ENCODE measurements at places on chromosomes 12 and 14.

DNA sequence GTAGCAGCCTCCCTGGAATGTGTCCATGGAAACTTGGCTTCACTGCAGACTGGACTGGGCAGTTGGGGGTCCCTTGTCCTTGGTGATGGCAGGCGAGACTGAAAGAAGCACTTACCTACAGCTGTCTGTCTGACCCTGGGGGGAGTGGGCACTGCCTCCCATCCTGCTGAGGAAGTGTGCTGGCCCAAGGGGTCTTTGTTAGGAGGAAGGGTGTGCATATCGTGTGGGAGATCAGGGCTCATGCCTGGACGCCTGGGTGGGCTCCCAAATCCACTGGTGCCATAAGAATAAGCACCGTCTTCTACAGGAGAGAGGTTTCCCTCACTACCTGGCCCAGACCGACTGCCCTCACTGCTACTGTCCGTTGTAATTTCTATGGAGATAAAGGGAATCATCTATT is 81.4 kb downstream of the PIWIL1 start:
- DNase-seq = no peak

DNA sequence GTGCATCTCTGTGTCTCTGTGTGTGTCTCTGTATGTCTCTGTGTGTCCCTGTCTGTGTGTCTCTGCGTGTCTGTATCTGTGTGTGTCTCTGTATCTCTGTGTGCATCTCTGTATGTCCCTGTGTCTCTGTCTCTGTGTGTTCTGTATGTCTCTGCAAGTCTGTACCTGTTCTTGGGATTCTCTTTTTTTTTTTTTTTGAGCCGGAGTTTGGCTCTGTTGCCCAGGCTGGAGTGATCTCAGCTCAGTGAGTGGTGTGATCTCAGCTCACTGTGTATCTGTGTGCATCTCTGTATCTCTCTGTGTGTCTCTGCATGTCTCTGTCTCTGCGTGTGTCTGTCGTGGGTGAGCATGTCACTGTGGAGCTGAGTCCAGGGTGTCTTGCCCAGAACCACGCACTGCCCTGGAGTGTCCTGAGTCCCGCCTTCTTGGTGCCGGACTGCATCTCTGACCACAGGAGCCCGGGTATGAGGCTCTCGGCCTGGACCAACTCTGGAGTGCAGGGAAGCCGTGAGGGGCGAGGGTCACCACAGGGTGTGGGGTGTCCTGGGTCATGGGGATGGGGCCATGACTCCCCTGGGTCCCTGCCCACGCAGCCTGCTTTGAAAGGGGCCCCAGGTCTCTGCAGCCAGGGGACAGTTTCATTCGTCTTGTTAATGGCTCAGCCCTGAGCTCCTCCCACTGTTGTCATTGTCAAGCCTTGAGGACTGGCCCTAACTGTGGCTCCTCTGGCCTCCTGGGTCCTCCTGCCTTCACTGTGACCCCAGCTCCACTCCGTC is 11.8 kb downstream of the MYL2 start:
- no peak for DNase-seq

GRCh38 chr12:130132831-130133511 is 29.3 kb upstream of the FZD10 start:
- DNase-seq = no peak

GRCh38 chr12:56229916-56230431 is at the start of gene SLC39A5:
Gene SLC39A5 (plus strand): TSS chr12:56230051. CDS start chr12:56231275, 1,224 bp downstream.
- DNase-seq = no peak

DNA sequence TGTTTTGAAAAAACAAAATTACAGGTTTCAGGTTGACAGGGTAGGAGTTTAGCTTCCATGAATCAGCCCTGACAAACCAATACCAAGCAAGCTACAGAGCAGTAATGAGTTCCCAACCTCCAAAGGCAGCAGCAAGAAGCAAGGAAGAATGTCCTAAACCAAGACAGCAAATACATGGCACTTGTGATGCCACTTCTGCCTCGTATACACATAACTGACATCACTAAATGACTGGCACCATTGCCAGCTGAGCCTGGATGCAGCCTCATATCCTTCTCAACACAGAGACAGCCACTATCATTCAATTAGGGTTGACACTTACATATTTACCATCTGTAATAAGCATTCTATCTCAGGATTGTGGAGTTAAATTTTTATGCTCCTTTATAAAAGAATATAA is 35.0 kb upstream of the MDM1 start:
- DNase-seq = no peak

- no peak for DNase-seq
Observed at GRCh38 chr12:45590646-45591045, 138.9 kb upstream of the ARID2 start.

DNA sequence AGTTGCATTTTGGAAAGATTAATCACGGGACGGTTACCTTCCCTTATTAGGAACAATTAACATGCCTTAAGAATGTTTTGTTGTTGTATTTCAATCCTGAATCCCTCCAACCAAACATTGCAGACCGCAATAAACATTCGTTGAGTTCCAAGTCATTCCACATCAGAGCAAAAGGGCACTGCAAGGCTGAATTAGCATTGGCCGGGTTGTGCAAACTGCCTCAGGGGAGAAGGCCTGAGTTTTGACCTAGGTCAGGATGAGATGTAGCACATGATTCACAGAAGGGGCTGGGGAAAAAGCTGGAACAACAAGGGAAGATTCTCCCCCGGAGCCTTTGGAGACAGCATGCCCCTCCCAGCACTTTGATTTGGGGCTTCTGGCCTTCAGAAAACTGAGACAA is 82.1 kb upstream of the BDKRB2 start:
- DNase-seq = no peak

- DNase-seq = no peak
Observed at GRCh38 chr14:80567905-80568536, 356.7 kb upstream of the DIO2 start.

DNA sequence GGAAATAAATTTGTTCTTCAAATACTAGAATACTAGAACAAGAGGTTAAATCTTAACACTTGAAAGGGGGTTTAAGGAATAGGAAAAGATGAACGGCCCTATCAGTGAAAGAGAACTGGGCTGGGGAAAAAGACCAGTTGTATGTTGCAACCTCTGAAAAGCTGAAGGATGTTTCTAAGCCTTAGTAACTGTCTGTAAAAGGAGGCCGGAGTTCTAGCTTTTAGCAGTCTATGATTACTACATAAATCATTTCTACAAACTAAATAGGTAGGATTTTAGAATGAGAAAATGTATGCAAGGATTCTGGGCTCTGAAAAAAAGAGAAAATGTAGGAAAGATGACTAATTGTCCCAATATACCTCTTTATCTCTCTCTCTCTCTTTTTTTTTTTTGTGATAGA is 4.9 kb downstream of the CERS5 start:
- DNase-seq = no peak

GRCh38 chr12:78192979-78193378 is 362.3 kb downstream of the NAV3 start:
- DNase-seq = no peak

DNA sequence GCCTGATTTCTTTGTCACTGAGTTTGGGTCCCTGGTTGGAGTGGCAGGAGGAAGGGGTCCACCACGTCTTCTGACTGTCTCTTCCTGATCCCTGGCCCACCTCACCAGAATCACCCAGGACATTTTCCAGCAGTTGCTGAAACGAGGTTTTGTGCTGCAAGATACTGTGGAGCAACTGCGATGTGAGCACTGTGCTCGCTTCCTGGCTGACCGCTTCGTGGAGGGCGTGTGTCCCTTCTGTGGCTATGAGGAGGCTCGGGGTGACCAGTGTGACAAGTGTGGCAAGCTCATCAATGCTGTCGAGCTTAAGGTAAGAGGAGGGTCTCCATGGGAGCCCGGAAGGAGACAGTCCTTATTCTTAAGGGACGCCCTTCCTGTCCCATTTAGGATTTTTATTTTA is 12.3 kb downstream of the MARS1 start:
- no peak for DNase-seq

DNA sequence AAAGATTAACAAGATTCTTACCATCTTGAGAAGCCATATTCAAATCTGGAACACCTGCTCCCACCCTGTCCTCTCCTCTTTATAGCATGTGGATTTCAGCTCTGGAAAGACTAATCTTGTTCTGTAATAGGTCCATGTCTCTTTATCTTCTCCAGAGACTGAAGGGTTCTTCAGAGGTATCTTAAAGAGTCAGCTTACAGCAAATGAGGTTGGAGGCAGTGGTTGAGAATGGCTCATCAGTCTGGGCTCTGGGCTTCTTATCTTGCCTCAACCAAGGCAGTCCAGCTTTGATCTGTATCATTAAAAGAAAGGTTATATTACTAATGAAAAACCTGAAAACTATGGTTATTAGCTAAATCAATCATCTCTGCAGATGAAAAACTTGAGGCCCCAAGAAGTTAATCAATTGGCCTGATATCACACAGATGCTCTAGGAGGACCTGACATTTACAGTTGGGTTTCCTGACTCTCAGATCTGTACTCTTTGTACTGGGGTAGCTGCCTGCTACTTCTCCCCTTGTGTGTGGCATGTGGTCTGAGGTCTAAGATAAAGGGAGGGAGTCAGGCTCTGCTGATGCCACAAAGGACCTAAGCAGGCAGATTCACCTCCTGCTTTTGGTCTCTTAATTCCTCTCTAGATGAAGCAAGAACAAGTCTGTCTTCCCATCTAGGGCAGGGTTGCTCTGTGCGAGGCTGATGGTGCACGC is 1.7 kb upstream of the AKAP6 start:
- no peak for DNase-seq

DNA sequence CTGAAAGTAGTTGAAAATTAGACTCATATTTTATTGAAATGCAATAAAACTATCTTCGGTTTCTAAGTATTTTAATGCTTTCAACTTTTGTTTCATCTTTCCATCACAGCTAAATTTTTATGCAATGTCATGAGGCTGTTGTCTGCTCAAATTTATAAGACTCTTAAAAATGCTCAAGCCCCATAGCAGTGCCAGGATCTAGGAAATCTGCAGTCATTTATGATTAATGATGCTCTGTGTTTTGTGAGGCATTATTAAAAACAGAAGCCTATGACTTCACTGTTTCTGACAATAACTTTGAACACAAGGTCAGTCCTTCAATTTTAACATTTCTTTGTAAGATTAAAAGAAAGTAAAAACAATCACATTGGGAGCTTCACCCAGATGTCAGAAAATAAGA is 112.5 kb downstream of the ALX1 start:
- DNase-seq = no peak

GRCh38 chr14:54535126-54535525 is 25.4 kb downstream of the CGRRF1 start:
- DNase-seq = no peak

GRCh38 chr14:37170993-37171392 is 1.4 kb downstream of the SLC25A21 start:
- no peak for DNase-seq

DNA sequence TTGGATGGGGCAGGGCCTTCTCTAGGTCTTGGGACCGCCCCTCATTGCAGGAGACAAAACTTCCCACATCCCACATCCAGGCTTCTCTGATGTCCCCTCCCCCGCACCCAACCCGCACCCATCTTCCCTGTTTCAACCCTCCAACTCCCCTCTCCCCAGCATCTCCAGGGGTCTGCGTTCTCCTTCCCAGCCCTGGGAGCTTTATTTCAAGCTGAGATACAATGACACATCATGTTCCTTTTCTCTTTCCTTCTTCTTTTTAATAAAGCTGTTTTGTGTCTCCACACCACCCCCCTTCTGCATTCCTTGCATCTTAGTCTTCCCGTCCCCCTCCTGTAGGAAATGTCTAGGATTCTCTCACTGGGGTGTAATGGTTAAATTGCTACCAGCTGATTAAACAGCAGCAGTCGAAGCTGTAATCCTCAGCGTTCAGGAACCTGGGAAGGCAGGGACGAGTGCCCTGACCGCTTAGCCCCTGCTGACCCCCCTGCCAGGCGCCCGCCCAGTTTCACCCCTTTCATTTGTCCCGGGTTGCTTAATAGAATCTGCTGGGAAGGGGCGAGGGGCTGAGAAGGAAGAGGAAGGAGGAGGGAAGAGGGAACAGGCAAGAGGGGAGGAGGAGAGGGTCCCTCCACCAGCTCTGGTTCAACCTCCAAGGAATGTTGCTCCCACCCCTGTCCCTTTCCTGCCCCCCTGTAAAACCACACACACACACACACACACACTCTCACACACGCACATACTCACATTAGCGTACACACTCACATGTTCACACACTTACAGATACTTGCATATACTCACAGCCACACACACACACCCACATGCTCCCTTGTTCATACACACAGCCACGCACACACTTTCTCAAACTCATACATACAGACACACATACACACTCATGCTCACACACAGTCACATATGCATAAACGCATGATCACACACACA is 104.5 kb upstream of the MED13L start:
- no peak for DNase-seq

GRCh38 chr14:91545946-91546716 is 36.0 kb upstream of the PPP4R3A start:
- DNase-seq = no peak

DNA sequence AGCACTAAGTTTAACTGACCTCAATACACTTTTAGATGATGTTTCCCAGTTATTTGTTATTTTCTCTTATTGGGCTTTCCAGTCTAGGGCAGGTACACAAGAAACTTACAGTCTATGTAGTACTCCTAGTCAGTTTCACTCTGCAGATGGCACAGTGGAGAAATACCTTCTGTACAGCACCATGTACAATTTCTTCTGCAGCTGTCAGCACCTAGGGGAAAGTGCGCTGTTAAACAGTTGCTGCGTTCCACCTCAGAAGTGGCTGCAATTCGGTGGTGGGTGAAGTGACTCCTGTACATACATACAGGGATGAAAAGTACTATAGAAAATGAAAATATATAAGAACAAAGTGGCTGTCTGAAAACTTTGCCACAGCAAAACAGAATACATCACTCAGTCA is 48.3 kb downstream of the NOVA1 start:
- no peak for DNase-seq

GRCh38 chr14:102238131-102238530 is 66.8 kb downstream of the MOK start:
- no peak for DNase-seq

DNA sequence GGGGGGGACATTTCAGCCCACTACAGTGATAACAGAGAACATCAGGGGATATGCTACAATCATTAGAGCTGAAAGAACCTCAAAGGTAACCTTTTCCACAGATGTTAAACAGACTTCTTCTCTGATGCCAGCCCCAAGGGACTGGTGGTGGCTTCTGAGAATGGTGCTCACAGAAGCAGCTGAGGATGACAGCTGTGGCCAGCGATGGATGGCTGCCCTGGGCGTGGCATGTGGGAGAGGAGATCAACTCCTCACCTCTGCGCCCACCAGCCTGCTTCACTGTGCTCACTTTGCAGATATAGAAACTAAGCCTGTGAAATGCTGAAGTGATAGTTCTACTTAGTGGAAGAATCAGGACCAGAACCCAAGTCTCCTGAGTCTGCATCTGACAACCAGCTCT is 33.0 kb downstream of the FOXN3 start:
- no peak for DNase-seq

- DNase-seq = no peak
Observed at GRCh38 chr12:48331399-48331798, 19.3 kb downstream of the ZNF641 start.

- DNase-seq = no peak
Observed at GRCh38 chr14:102873131-102873530, 49.3 kb upstream of the AMN start.

All from stimulated activated naive CD4-positive, alpha-beta T cell treated with Interleukin-2 at 50 U/mL for 16 hours (primary cell).